Natural killer cell treated with Interleukin-12 subunit alpha and Interleukin-12 subunit beta and Interleukin-15 and Interleukin-18, amount 100 ng/mL, for 72 hours (primary cell): ENCODE measurements at places on chromosomes 11 and 22.

DNA sequence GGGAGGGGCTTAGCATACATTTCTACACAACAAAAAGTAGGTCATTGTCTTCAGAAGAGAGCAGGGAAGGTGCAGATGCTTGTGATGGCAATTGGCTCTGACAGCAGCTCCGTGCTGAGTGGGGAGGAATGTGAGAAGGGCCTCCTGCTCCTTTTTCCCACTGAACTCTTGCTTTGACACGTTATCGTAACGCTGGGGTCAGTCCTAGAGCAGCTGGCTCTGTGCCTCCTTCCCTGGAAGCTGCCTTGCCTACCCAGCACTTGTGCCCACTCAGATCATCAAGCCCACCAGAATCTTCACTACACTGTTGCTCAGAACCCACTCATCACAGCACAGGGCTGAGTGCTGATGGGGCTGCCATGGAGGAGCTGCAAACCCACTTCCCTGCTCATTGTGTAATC is 14.9 kb upstream of the NAV2 start:
- DNase-seq: no peak

DNA sequence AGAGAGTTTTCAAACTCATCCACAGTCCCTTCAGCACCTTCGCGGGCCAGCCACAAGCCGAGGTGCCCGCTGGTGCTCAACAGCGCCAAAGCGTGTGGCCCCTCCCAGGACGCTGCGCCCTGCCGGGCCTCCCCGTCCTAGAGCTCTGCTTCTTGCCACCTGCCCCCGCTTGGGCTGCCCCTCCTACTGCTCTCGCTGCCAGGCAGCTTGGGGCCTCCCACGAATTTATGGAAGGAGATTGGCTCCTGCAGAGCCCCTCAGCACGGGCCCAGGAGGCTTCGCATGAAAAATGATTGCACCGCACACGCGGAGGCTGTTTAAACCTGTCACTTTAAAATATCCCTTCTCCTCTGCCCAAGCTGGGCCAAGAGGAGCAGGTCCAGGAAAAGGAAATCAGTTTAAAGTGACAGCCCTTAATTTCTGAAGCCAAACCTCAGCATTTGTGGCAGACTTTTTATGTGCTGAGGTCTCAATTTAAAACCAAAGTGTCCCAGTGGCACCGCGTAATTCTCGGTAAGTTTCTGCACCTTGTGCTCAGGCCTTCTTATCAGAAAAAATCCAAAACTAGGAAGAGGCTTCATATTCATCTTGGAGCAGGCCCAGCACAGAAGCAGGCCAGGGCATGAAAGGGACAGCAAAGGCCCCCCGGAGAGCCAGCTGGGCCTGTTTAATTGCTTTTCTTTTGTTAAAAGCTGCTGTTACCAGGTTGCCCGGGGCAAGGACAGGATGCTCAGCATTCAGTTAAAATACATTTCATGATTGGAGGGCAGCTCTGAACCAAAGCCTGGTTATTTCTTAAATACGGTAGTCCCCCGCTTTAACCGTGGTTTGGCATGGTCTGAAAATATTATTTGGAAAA is 303.6 kb downstream of the OPCML start:
- DNase-seq: no peak

DNA sequence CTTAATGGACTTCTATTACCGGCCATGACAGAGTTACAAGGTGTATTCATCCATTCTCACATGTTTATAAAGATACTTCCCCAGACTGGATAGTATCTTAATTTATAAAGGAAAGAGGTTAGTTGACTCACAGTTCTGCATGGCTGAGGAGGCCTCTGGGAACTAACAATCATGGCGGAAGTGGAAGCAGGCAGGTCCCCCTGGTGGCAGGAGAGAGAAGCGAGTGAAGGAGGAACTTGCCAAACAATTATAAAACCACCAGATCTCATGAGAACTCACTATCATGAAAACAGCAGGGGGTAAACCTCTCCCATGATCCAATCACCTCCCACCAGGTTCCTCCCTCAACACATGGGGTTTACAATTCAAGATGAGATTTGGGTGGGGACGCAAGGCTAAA is 170.0 kb upstream of the PDGFD start:
- no peak for DNase-seq

DNA sequence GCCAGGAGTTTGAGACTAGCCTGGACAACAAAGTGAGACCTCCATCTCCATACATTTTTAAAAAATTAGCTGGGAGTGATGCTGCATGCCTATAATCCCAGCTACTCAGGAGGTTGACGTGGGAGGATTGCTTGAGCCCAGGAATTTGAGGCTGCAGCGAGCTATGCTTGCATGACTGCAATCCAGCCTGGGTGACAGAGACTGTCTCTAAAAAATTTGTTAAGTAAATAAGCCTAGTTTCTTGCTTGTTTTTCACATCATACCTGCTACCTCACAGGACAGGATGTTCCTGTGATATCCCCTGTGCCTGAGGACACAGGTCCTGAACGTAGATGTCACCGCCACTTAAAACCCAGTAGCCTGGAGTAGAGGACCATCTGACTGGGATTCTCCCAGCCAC is 348.6 kb downstream of the MN1 start:
- DNase-seq: no peak

- no peak for DNase-seq
Observed at GRCh38 chr11:113796663-113797259, 17.2 kb downstream of the CLDN25 start.

DNA sequence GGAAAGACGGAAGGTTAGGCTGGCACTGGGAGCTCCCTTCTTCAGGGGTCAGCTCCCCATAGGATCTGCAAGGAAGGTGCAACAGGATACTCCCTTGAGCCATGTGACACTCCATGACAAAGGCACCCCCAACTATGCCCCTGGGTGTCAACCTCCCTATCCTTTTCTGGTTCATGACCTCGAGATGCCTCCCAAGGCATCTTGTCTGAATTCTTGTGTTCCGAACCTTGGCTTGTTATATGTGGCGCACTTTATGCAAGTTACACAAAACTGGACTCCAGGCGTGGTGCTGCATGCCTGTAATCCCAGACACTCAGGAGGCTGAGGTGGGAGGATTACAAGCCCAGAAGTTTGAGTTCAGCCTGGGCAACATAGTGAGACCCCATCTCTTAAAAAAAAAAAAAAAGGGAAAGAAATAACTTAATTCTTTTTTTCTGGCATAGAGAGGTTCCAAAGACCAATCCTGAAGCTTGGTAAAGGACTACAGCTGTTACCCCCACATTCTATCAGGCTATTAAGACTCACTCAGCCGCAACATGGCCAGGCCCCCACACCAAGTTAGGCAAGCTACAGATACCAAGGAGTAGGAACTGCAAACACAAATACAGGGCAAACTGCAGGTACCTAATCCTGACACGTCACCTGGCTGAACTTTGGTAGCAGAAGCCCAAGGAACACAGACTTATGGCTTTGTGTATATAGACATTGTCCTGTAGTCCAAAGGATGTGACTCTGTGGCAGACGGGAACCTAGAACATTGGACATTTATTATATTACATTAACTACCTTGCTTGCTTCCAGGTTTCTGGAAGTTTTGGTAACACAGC is 1.4 kb downstream of the C11orf24 start:
- no peak for DNase-seq

DNA sequence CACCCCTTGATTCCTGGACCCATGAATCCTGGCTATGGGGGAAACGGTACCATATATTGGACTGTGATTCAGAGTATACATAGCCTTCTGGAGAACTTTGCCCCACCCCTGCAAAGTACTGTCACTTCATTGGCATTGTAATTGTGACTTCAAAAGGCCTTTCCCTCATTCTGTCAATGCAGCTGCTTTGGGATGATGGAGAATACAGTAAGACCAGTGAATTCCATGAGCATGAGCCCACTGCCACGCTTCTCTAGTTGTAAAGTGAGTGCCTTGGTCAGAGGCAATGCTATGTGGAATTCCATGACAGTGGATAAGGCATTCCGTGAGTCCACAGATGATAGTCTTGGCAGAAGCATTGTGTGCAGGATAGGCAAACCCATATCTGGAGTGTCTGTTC is 25.7 kb upstream of the MSANTD2 start:
- DNase-seq: no peak

GRCh38 chr11:122440811-122441665 is 214.5 kb upstream of the UBASH3B start:
- DNase-seq: no peak

GRCh38 chr11:44767421-44767820 is 40.7 kb downstream of the TSPAN18 start:
- DNase-seq: no peak

DNA sequence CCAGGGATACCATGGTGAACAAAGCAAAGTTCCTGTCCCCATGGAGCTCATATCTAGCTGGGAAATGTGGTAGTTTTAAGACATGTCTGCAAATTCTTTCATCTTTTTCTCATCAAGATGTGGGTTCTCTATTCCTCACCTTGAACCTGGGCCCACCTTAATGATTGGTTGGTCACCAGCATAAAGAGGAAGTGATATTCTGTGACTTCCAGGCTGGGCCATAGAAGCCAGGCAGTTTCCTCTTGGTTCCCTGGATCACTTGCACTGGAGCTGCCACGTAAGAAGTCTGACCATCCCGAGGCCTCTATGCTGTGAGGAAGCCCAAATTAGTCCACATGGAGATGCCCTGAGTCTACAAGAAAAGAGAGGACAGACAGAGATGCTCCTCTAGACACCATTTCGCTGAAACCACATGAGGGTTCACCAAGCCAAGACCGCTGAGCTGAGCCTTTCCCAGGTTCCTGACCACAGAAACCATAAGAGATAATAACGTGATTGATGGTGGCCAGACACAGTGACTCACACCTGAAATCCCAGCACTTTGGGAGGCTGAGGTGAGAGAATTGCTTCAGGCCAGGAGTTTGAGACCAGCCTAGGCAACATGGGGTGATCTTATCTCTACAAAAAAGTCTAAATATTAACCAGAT is 119.5 kb upstream of the ISX start:
- no peak for DNase-seq

DNA sequence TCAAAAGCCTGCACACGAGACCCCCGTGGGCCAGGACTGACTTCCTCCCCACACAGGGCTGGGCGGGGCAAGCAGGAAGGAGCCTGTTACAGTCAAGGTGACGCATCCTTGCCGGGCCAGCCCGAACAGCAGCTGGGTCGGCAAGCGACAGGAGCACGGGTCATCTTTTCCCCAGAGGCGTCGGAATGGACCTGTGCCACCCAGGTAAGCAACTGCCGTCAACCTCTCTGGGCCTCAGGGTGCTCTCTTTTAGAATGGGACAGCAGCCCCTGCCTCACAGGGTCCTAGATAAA is at the start of gene CYTH4:
TSS of gene CYTH4 (plus strand) at position 124 of the 293 bp plus-strand sequence. CDS start at position 186, 62 bp downstream.
- DNase-seq: peak; percentile 87

GRCh38 chr11:86497836-86498235 is 123.1 kb downstream of the CCDC81 start:
- DNase-seq: no peak

DNA sequence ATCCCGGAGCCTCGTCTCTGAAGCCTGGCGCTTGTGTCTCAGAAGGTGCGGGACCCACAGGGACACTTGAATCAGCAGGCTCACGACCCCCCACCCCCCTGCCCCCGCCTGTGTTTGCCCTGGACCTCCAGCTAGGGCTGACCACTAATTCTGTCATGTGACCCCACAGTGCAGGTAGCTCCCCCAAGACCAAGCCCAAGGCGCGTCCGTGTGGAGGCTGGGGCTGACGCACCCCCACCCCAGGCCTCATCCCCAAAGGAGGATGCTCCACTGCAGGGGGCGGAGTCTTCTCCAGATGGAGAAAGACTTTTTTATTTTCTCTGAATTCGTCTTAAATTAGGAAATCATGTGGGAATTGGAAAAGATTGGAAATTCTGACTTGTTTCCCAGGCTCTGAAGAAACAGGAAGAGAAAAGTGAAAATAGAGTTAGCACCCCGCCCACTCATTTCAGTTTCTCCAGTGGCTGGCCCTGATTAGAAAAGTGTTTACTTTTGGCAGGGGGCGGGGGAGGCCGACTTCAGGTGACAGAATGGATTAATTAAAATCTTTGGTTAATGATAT is 1.0 kb upstream of the RELA start:
- no peak for DNase-seq

GRCh38 chr11:74662487-74663103 is 68.6 kb downstream of the CHRDL2 start:
- DNase-seq: no peak

- DNase-seq: peak; percentile 69
Observed at GRCh38 chr11:62324731-62325556, 12.3 kb upstream of the ASRGL1 start.

DNA sequence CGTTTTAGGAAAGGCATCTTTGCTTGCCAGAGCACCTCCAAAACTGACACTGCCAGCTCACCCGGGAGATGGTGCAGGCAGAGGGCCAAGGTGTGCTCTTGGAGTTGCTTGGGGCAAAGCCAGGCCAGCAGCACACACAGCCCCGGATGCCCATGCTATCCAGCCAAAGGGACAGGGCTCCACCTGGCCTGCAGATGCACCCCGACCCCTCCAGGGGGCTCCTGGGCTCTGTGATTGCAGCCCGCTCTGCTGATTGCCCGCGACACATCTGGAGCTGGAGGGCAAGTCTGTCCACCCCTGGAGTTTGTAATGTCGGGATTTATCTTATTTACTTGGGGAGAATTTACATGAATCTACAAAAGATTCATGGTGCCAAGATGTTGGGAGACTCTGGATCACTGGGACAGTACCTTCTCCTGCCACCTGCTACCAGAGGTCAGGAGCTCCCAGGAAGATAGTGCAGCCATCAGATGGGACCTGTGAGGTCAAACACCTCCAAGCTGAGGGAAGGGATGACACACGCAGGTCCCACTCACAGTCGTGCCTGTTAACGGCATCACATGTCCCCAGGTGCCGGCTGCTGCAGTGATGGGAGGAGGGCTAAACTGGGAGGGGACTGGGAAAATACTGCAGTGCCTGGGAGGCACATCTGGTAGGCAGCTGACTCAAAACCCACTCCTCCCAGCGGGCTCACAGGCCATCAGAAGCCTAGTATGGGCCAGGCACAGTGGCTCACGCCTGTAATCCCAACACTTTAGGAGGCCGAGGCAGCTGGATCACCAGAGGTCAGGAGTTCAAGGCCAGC is 17.2 kb downstream of the CBX7 start:
- no peak for DNase-seq
